ENCODE measurements at places on chromosomes 12 and 14.

DNA sequence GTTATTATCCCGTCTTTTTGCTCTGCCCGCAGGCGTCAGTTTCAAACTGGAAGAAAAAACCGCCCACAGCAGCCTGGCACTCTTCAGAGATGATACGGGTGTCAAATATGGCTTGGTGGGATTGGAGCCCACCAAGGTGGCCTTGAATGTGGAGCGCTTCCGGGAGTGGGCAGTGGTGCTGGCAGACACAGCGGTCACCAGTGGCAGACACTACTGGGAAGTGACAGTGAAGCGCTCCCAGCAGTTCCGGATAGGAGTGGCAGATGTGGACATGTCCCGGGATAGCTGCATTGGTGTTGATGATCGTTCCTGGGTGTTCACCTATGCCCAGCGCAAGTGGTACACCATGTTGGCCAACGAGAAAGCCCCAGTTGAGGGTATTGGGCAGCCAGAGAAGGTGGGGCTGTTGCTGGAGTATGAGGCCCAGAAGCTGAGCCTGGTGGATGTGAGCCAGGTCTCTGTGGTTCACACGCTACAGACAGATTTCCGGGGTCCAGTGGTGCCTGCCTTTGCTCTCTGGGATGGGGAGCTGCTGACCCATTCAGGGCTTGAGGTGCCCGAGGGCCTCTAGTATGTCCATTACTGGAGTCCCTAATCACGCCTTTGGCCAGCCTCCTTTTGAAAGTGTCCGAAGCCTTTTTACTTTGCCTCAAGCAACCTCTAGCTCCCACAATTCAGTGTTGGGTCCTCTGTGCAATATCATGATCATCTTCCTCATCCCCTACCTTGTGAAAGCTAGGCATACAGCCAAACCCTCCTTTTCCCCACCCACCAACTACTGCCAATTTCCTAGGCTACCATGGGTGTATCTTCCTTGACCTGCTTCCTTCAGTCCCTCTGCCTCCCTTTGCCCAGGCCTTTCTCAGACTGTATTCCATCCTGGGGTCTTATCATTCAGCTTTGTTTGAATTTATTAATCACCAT lies 891 bp downstream of the SPRYD4 start:
- DNase-seq = no peak

- no peak for DNase-seq
These were observed 5.6 kb upstream of the ALDH2 start for GRCh38 chr12:111761099-111761498.

DNA sequence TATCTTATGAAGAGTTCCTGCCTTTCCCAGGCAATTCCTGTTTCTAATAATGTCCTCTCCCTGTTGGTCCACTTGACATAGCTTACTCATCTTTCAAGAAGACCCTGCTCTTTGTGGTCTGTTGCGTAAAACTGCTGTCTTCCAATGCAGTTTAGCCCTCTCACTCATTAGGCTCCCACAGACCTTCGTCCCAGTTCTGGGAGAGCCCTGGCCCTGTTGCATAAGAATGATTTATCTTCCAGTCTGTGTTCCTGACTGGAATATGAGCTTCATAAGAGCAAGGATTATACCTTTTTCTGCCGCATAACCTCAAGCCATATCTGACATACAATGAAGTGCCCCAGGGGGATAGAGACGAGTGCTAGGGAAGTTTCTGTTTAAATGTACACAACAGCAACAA lies 365.9 kb upstream of the NOVA1 start:
- DNase-seq = no peak

- no peak for DNase-seq
These were observed 210.5 kb upstream of the PLEKHG7 start for GRCh38 chr12:92492291-92492690.

DNA sequence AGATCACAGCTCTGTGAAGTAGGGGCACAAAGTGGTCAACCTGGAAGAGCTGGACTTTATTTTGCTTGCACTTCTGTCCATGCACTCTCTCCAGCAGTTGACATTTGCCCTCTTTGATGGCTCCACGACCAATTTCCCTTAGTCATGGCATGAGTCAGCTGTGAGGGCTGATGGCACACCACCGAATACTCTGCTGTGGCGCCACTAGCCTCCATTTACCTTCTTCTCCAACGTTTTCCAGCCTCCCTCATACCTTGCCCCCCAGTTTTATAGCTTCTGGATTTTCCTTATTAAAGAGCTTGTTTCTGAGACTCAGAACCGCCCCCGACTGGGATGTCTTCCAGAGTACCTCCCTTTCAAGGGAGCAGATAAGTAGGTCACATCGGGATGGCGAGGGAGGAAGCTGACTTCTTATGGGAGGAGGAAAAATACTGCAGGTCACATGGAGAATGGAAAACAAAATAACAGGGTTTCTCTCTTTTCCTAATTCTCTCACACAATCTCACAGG lies 17.6 kb downstream of the NINJ2 start:
- no peak for DNase-seq

DNA sequence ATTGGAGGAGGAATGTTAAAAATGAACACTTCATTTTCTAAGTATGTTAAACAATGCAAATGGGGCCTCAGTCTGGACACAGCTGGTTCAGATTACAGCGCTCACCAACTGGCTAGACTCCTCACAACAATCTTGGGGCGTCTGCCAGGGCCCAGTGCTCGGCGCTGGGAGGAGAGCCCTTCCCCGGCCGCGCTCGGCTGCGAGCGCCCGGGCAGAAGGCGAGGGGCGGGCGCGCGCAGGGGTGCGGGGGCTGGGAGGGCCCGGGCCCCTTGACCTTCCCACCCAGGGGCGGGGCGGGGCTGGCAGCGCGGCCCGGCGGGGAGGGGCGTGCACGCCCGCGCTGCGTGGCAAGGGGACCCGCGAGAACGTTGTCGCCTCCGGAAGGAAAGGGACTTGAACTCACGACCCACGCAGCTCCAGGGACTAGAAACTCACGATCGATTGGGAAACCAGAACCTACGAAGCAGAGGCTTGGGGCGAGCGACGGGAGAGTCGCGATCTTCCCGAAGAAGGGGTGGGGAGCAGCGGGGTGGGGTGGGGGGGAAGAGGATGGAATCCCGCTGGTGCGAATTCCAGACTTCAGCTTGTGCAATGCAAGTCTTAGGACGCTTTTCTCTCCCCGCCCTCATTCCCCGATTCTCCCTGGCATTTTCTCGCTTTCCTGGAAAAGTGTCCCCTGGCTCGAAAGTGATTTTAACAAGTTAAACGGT lies at the start of gene FBLN5:
Gene FBLN5, minus strand, starts transcription at position 220 of the 710 bp plus-strand sequence. CDS start 465 bp downstream, outside the sequence.
- DNase-seq = peak; percentile 5

DNA sequence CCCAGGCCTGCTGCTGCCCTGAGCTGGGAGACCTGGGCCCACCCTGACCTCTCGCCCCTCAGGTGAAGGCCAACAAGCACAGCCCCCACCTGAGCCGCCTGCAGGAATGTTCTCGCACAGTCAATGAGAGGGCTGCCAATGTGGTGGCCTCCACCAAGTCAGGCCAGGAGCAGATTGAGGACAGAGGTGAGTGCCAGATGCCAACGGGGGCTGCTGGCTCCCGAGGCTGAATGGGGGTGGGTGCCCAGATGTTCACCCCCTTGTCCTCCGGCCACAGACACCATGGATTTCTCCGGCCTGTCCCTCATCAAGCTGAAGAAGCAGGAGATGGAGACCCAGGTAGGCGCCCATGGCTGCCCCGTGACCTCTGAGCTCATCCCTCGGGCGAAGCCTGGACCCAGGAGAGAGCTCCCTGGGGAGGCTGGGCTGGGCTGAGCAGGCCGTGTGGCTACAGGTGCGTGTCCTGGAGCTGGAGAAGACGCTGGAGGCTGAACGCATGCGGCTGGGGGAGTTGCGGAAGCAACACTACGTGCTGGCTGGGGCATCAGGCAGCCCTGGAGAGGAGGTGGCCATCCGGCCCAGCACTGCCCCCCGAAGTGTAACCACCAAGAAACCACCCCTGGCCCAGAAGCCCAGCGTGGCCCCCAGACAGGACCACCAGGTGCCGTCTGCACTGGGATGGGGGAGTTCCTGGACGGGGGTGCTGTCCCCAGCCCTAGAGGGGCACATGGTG lies 25.8 kb downstream of the HIP1R start:
- no peak for DNase-seq

- DNase-seq = no peak
These were observed 166.7 kb downstream of the RAD51B start for GRCh38 chr14:67986131-67986841.

DNA sequence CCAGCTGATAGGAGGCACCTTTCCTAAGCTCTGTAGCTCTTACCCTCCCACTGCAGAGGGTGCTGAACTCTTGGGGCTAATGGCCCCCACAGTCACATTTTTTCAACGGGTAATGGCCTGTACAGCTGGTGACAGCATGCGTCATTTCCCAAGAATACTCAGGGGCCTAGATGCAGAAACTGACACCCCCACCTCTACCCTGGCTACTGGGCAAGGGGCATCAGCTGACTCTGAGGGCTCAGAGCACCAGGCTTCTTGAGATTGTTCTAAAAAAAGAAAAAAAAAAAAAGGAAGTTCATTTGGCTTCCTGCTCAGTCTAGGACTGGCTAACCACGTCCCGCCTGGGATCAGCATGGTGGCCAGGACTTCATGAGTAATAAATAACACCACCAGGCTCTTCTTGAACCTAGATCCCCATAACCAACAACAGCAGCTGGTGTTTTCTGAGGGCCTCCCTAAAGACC lies 35.2 kb downstream of the ZFP36L1 start:
- DNase-seq = no peak

GRCh38 chr12:6981152-6982052 lies 10.7 kb downstream of the EMG1 start:
- DNase-seq = no peak

DNA sequence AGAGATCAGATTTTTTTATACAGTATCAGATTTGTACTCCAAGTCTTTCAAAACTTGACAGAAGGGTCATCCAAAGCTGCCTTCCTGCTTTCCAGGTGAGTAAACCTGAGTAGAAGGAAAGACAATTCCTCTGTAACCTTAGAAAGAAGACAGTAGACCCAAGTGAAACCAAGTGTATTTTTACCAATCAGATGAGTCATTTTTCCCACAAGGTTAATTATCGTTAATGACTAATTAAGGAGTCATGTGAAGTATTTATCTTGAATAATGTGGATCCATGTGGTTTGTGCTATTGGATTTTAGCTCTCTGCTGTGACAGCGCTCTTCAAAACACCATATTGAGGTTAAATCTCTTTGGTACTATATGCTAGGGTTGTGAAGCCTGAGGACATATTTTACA lies 74.0 kb upstream of the PELI2 start:
- no peak for DNase-seq

GRCh38 chr12:103523771-103524170 lies 28.0 kb upstream of the C12orf42 start:
- DNase-seq = no peak

- no peak for DNase-seq
These were observed 18.6 kb downstream of the RASSF8 start for GRCh38 chr12:25977047-25977446.

GRCh38 chr12:20063116-20063515 lies 305.2 kb upstream of the PDE3A start:
- no peak for DNase-seq

- no peak for DNase-seq
These were observed at the start of gene AKAP6 for GRCh38 chr14:32329146-32329545. Gene AKAP6 (plus strand): TSS chr14:32329298. CDS start chr14:32433494, 104,196 bp downstream.

DNA sequence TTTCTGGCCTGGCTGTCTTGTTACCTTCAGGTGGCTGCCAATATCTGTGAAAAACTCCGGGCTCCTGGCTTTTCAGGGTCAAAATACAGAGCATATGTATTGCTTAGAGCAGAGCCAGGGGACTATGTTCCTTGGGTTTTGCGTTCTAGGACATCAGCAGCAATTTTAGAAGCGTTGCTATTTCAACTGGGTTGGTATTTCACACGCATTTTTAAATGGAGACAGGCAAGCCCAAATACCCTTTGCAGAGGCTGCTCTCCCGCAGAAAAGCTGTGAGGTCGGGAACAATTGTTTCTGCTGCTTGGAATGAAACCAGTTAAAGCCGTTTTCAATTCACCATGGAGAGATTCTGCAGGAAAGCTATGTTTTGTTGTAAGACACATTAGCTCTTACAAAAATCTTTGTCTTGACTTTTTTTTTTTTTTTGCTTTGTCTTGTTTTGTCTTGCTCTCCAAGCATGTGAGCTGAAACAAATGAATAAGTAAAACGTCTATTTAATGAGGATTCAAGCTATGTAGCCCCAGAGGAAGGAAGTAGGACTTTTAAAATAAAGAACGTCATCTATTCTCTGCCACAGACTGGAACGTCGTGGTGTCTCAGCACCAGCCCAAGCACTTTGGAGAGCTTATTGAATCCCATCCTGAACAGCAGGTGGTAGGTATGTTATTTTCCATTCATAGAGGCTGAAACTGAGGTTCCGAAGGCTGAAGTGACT lies 181.0 kb upstream of the TBX3 start:
- no peak for DNase-seq

- DNase-seq = no peak
These were observed 222.5 kb upstream of the GRIP1 start for GRCh38 chr12:66901138-66901932.

DNA sequence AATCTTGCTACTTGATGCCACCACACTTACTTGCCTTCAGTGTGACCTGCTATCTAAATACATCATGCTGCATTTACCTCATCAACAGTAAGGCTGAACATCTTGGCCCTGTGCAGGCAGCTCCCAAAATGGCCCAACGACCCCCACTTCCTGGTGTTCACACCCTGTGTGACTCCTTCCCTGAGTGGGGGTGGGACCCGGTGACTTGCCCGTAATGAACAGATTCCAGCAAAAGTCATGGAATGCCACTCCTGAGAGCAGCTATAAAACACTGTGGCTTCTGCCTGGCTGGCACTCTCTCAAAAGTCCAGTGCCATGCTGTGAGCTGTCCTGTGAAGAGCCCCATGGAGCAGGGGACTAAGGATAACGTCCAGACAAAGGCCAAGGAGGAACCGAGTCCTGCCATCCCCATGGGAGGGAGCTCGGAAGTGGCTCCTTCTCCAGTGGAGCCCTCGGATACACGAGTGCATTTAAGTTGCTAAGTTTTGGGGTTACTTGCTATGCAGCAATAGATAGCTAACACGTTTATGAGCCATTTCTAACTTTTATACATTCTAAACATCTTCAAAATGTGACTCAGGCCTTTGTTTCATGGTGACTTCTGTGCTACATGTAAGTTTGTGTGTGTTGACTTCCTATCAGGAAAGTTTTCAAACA lies 33.0 kb downstream of the P2RX2 start:
- no peak for DNase-seq

GRCh38 chr14:92577321-92577742 lies 63.8 kb downstream of the RIN3 start:
- DNase-seq = no peak

GRCh38 chr12:132069336-132069985 lies 74.7 kb downstream of the DDX51 start:
- DNase-seq = no peak

DNA sequence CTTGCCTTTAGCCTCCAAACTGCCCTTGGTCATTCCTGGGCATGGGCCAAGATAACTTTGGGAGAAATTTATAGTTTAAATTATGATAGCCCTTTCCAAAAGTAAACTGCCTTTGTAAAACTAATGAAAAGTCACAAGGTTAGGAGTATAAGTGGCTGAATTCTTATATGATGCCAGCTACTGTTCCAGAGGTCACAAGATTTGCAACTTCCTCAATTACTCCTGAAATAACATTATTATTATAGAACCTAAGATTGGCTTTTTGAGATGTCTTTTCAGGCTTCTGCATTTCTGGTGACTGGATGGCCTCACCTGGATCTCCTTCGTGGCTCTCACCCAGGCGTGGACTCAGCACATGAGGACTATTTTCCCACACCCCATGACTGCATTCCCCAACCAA lies 55.0 kb downstream of the OSBPL8 start:
- no peak for DNase-seq

All from activated CD8-positive, alpha-beta memory T cell treated with anti-CD3 and anti-CD28 coated beads for 4 hours (primary cell).